ENCODE measurements at places on chromosomes 1 and 21.

DNA sequence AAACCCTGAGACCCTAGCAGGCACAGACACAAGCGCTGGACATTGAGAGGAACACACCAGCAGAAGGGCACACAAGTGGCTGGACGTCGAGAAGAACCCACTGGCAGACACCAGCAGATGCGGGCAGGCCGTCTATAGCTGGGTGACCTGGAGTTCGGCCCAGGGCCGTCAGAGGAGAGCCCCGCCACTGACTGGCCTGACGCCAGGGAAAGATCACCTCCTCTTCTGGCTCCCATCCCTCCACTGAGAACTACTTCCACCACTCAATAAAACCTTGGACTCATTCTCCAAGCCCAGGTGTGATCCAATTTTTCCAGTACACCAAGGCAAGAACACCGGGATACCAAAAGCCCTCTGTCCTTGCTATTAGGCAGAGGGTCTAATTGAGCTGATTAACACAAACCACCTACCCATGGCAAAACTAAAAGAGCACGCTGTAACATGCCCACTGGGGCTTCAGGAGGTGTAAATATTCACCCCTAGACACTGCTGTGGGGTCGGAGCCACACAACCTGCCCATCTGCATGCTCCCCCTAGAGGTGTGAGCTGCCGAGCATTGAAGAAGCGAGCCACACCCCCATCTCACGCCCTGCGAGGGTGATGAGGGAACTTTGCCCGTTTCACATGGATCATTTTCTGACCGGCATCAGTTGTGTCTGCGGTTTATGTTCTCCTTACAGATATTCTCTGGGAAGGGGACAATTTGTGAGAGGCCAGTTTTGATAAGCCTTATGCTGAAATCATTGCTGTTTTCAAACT, 104.8 kb downstream of the HLX start:
- peak; percentile 45 for DNase-seq

- DNase-seq: no peak
Observed at GRCh38 chr1:116538544-116538943, 32.3 kb downstream of the CD58 start.

DNA sequence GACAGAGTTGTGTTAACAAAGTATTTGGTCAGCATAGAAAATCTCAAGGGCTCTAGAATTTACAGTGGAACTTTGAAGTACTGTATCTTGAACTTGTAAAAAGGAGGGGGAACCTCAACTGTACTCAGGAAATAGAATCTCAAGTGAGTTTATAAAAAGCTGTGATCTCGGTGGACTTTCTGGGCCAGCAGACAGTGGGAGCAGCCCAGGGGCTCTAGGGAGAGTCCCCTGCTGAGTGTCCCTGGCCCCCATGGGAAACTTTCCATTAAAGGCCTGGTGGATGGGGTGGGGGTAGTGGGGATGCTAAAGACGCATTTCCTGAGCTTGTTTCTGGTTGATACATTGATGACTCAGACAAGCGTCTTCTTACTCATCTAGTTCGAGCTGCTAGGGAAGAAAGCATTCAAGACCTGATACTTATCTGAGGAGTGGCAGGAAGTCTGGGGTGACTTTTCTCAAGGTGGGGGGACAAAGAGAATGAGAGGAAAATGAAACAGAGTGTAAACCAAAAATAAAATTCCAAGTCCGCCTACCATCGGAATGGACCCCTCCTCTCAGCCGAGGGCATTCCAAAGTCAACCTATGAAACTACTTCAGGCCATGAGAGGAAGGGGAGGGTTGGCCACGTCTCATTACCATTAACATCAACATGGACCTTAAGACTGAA, 65.5 kb downstream of the NID1 start:
- no peak for DNase-seq

- no peak for DNase-seq
Observed at GRCh38 chr1:96487394-96487793, 234.2 kb upstream of the PTBP2 start.

DNA sequence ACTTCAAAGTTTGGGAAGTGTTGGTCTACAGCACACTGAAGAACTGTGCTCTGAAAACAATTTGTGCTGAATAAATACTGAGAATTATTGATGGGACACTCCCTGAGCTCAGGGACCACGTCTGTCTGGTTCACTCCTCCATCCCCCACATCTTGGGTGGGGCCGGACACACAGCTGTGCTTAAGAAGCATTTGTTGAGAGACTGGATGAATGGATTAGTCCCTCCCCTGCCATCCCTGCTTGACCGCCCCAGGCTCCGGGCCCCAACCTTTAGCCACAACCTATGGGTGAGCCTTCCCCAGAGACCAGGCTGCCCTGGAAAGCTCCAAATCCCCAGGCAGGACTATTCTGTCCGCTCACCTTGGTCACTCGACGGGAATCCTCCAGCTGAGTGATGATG, 7.5 kb downstream of the TRIM63 start:
- DNase-seq: no peak

DNA sequence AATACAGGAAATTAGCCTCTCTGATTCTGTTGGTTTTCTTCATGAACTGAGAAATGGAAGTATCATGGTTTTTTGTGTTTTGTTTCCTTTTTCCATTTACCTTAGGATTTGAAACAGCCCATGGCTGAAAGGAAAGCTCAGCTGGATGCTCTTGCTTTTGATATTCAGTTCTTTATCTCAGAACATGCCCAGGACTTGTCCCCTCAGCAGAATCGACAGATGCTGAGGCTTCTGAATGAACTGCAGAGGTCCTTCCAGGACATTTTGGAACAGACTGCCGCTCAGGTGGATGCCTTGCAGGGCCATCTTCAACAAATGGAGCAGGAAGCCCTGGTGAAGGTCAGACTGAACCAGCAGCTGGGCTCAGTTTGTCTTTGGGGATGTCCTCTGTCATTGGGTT, 142.4 kb downstream of the MACF1 start:
- DNase-seq: no peak

DNA sequence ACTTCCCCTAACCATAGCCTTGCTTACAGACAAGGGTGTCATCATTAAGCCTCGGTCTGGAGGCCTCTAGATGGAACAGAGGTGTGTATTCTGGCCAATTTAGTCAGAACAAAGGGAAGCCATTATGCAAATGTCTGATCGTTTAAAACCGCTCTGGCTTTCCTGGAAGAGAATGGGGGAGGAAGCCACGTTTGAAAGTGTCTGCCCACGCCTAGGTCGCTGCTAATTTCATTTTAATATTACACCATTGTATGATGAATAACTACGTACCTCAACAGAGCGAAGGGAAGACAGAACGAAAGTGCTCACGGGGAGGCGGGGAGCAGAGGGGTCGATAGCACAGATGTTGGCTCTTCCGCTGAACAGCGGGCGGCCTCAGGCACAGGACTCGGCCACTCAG, 41.1 kb upstream of the CSF3R start:
- DNase-seq: no peak

GRCh38 chr1:6425658-6426057, 1.1 kb downstream of the ESPN start:
- peak; percentile 2 for DNase-seq

DNA sequence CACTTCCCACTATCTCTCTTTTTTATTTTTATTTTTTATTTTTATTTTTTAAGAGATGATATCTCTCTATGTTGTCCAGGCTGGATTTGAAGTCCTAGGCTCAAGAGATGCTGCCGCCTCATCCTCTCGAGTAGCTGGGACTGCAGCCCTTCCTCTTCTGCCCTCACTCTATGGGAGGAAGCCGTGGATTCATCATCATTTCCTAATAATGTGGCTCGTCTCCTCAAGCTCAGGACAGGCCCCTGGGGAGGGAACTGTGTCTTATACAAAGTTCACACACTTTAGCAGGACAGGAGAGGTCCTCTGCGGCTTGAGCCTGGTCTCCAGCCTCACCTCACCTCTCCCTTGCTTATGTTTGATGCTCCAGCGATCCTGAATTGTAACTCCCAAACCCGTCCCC, 16.5 kb upstream of the IFFO2 start:
- DNase-seq: no peak

GRCh38 chr1:27590917-27591508, 12.9 kb downstream of the AHDC1 start:
- DNase-seq: no peak

DNA sequence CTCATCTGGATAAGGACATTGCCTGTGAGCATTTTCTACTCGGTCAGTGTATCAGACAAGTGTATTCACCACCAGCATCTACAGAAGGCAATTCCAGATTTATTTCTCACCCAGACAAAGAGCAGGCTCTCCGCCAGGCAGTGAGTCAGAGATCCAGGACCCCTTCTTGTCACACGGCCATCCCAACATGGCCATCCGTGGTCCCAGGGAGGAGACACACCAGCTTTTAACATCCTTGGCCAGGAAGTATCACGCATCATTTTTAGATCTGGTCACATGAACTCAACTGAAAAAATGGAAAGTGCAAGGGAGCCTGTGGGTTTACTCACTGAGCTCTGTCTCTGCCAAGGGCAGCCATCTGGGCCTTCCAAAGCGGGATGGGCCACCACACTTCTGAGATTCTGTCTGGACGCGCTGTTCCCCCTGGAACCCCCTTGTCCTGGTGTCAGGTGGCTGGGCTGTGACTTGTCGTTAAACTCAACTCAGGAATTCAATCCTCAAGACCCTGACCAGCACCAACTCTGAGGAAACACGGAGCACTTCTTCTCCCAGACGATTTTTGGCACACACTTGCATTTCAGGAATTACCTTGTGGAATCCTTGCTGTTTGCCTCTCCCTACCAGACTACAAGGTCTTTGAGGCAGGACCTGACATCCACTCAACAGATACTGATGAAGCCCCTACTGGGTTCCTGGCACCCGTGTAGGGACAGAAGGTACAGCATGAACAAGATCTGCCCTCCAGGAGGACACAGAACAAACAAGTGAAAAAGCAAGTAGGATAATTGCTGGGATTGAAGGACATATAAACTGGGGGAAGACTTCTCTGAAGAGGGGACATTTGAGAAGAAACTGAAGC, 21.6 kb upstream of the CCSAP start:
- DNase-seq: no peak

GRCh38 chr1:98482611-98483010, 178.9 kb upstream of the SNX7 start:
- DNase-seq: peak; percentile 20

DNA sequence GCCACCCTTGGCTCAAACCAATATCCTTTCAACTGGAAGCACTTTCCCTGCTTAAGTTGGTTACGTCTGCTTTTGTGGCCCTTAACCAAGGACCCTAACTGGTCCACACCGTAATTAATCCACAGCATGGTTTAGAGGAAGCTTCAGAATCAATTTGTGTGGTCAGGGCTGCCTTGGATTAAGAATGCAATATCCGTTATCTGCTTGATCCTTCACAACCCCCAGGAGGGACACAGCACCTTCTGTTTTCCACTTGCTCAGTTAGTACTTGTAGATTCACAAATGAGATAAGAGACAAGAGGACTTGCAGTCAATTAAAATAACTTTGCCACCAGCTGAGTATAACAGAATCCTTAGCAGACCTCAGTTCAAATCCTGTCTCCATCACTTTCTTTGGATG, 56.9 kb upstream of the LRP8 start:
- DNase-seq: no peak

DNA sequence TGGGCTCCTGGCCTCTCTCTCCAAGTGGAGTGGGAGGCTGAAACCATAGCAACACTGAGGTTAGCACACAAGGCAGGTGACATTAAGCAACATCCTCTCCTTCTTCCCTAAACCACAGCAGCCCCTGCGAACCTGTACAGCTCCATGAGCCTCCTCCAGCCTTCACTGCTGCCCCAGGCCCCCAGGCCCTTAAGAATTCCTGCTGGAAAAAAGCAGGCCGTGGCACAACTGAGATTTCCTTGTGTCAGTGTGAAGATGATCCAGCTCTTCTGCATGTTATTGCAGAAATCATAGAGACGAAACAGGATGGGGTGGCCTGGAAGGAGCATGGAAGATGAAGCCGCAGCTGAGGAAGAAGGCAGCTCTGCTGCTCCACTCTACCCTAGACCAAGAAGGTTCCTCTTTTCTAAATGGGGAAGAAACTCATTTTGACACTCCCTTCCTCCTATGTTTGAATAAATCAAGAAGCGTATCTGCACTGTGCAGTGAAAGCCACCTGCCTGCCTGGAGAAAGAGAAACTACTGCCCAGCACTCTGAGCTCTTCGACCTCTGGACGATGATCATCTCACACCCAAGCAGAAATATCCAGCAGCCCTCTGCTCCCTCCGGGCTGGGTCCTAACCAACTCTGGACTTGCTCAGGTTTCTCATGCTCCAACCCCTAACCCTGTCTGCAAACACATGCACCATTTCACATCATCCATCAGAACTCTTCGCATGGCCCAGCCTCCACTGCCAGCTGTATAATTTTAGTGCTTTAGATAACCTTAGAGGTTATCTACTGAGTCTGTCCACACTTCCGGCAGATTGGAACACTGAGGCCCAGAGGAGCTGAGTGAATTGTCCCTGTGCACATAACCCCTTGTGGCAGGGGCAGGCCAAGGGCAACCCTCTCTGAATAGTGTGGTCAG, 20.7 kb downstream of the SH3BP5L start:
- DNase-seq: no peak

GRCh38 chr1:61692155-61692800, 32.7 kb downstream of the TM2D1 start:
- DNase-seq: no peak

- DNase-seq: no peak
Observed at GRCh38 chr1:56194701-56195300, 384.6 kb downstream of the PLPP3 start.

- no peak for DNase-seq
Observed at GRCh38 chr1:7153464-7153863, 368.2 kb downstream of the CAMTA1 start.

- DNase-seq: no peak
Observed at GRCh38 chr1:11768821-11769220, 6.8 kb downstream of the C1orf167 start.

GRCh38 chr1:32724678-32725614, 22.4 kb upstream of the SYNC start:
- DNase-seq: peak; percentile 41

DNA sequence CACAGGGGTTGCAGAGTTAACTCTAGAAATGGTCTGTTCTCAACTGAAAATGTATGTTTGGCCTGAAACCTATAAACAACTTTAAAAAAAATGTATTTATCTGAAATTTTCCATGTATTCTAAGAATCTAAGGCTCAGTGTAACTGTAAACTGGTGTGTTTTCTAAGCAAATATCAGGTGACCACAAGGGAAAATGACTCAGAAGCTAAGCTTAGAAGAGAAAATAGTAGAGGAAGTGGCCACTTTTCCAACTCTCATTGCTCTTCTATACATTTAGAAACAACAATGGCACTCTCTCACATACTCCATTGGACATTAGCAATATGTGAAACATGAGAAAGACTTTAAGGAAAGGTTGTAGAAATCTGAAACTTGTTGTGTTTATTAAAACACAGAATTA, 7.5 kb downstream of the TNFSF18 start:
- no peak for DNase-seq

Measured in neural progenitor cell (in vitro differentiated cells).